NCI-H446 (cell line): ENCODE measurements at places on chromosomes 6 and 20.

- no peak for DNase-seq
Observed at GRCh38 chr6:40262363-40262762, 324.8 kb downstream of the LRFN2 start.

GRCh38 chr20:63167026-63167917, 48.7 kb downstream of the YTHDF1 start:
- DNase-seq, result no peak

- peak; percentile 23 for DNase-seq
Observed at GRCh38 chr6:88983532-88983931, 20.1 kb upstream of the RNGTT start.

- no peak for DNase-seq
Observed at GRCh38 chr6:163031931-163032330, 304.2 kb downstream of the PACRG start.

DNA sequence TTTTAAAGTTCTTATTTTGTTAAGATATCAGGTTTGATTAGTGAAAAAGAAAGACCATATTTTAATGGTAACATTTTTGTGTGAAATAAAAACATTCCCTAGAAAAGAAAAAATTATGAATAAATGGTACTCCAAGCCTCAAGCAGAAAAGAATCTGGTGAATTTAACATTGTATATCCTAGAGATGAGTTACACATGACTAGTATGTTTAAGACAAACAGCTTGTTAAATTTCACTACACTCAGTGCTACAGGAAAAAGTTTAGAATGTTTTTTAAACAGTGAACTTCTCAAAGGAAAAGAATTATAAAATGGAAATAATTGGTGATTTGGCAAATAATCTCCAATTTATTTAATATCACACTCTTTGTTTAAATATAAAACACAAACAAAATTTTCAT, 222.7 kb upstream of the MCHR2 start:
- no peak for DNase-seq

GRCh38 chr6:52087498-52087999, at the start of gene PKHD1:
Gene PKHD1, minus strand, starts transcription at chr6:52087613. Its CDS starts 2,680 bp downstream, at chr6:52084933.
- peak; percentile 11 for DNase-seq

- no peak for DNase-seq
Observed at GRCh38 chr6:30321692-30322388, 4.9 kb upstream of the TRIM39 start.

GRCh38 chr6:170017603-170018320, 266.3 kb downstream of the ERMARD start:
- DNase-seq, result no peak

GRCh38 chr20:1381753-1382591, 10.9 kb downstream of the FKBP1A start:
- peak; percentile 35 for DNase-seq

- DNase-seq, result no peak
Observed at GRCh38 chr20:17610566-17611289, 40.9 kb downstream of the DSTN start.
